Stimulated activated CD4-positive, alpha-beta T cell treated with anti-CD3 and anti-CD28 coated beads, TNF-alpha, amount 100 ng/mL, for 1 hour (primary cell): ENCODE measurements at places on chromosomes 11 and 22.

DNA sequence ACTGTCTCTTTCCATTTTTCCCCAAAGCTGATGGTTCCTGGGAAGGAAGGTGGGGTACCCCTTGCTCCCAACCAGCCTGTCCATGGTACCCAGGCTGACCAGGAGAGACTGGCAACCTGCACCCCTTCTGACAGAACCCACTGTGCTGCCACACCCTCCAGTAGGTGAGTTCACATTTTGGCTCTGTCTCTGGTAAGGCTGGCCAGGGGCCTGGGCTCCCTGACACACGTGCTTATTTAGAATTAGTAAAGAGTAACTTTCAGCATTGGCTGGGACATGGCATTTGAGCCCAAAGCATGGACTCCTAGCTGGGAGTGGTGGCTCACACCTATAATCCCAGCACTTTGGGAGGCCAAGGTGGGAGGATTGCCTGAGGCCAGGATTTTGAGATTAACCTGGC, 35.1 kb downstream of the ARHGAP1 start:
- no peak for DNase-seq

GRCh38 chr11:111944651-111945051, 7.5 kb downstream of the DIXDC1 start:
- DNase-seq, result no peak

- no peak for DNase-seq
These were observed 47.8 kb downstream of the DBX1 start for GRCh38 chr11:20112291-20113148.

DNA sequence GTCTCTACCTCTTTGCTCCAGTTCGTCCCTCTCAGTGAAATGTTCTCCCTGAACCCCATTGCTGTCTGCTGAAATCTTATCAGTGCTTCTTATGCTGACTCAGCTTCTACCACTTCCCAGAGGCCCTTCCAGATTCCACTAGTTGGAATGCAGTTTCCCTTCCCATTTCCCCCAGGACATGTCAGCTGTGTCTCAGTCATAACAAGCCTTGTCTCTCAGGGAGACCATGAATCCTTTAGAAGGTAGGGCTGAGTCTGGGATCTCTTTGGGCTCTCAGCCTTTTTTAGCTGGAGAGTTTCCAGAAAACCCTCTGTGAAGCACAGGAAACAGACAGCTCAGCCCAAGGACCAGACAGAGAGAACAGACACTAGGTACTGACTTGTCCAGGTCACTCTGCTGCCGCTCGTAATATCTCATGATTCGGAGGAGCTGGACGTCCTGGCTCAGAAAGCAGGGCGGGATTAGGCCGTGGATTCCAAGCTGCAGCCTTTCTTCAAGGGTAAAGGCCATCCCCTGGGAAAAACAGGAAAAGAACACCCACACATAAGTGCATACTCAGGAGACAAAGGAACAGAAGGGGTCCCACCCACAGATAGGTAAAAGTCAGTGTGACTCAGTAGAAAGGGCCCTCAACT, 113.0 kb downstream of the ME3 start:
- DNase-seq, result no peak

- no peak for DNase-seq
These were observed 44.6 kb downstream of the KCNQ1OT1 start for GRCh38 chr11:2655016-2655719.

DNA sequence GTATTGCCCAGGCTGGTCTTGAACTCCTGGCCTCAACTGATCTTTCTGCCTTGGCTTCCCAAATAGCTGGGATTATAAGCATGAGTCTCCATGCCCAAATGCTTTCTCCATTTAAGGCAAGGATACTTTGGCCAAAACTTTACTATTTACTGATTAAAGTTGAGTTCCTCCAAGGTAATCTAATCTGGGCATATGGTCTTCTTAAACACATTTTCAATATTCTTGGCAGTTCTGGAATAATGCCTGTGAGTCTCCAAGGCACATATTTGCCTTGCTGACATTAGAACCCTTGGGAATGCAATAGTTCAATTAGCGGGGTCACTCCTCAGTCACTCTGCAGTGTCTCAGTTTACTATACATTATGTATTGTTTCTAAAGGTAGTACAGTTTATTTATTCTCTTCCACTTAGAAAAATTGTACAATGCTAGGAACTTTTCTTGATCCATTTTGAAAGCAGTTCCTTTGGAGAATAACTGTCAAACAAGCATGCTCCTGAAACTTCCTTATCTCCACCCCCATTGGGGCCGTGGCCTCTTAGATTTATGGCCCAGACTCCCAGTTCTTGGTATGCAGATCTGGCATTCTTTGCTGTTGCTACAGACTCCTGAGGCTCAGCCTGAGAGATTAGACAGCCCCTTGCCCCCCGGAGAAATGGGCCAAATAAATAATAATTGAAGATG, 13.1 kb upstream of the RAB38 start:
- no peak for DNase-seq

DNA sequence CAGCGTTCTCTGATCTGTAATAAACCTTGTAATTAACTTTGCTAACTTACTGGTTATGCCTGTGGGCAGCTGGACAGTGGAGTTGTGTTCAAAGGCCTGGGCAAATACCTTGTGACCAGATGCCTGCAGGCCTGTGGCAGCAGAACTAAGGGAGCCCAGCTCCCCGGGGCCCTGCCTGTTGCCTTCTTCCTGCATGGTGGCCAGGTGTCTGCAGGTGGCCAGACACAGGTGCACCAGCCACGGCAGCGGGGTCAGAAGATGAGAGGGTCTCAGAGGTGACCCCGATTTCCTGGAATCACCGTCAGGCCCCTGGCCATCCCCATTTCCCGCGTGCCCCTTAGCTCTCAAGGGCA, 127.2 kb downstream of the OSBP2 start:
- DNase-seq, result no peak

DNA sequence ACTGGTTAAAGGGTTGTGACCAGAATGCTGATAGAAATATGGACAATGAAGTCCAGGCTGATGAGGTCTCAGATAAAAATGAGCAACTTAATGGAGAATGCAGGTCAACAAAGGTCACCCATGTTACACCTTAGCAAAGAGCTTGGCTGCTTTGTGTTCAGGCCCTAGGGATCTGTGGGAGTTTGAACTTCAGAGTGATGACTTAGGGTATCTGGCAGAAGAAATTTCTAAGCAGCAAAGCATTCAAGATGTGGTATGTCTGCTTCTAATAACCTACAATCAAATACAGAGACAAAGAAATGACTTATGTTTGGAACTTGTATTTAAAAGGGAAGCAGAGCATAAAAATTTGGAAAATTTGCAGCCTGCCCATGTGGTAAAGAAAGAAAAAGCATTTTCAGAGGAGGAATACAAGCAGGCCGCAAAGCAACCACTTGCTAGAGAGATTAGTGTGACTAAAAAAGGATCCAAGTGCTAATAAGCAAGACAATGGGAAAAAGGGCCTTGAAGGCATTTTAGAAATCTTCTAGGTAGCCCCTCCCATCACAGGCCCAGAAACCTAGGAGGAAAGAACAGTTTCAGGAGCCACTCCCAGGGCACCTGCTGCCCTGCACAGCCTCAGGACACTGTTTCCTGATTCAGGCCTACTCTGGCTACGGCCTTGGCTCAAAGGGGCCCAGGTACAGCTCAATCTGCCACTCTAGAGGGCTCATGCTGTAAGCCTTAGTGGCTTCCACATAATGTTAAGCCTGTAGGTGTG, 41.3 kb downstream of the TNKS1BP1 start:
- DNase-seq, result no peak

GRCh38 chr22:31093086-31093850, 12.2 kb downstream of the SMTN start:
- no peak for DNase-seq
